ENCODE measurements at places on chromosomes 7 and 10. TPM values are rescaled to one million over a fixed set of nuclear protein-coding genes. Genes with fewer than 3 reads are reported as not detected.

- DNase-seq: no peak
Observed at GRCh38 chr7:66138994-66139752, 24.5 kb downstream of the CRCP start.

- peak; percentile 16 for DNase-seq
Observed at GRCh38 chr7:138934861-138935260, 46.3 kb downstream of the KIAA1549 start.

DNA sequence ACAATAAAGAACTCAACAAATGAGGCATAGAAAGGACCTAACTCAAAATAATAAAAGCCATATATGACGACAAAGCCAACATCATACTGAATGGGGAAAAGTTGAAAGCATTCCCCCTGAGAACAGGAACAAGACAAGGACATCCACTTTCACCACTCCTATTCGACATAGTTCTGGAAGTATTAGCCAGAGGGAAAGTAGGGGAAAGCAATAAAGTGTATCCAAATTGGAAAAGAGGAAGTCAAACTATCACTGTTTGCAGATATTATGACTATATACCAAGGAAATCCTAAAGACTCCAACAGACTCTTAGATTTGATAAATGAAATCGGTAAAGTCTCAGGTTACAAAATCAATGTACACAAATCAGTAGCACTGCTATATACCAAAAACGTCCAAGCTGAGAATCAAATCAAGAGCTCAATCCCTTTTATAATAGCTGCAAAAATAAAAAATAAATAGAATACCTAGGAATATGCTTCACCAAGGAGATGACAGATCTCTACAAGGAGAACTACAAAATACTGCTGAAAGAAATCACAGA, 4.8 kb downstream of the ANXA7 start:
- no peak for DNase-seq

DNA sequence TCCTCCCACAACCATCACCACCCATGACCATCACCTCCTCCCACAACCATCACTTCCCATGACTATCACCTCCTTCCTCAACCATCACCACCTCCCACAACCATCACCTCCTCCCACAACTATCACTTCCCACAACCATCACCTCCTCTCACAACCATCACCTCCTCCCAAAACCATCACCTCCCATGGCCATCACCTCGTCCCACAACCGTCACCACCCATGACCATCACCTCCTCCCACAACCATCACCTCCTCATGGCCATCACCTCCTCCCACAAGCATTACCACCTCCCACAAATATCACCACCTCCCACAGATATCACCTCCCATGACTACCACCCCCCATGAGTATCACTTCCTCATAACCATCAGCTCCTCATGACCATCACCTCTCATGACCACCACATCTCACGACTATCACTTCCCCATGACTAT, 52.2 kb downstream of the PDGFA start:
- DNase-seq: no peak

- no peak for DNase-seq
Observed at GRCh38 chr7:158216198-158216597, 371.4 kb downstream of the PTPRN2 start.

TMEM236 gene
- total RNA-seq: 0.31 TPM

DNA sequence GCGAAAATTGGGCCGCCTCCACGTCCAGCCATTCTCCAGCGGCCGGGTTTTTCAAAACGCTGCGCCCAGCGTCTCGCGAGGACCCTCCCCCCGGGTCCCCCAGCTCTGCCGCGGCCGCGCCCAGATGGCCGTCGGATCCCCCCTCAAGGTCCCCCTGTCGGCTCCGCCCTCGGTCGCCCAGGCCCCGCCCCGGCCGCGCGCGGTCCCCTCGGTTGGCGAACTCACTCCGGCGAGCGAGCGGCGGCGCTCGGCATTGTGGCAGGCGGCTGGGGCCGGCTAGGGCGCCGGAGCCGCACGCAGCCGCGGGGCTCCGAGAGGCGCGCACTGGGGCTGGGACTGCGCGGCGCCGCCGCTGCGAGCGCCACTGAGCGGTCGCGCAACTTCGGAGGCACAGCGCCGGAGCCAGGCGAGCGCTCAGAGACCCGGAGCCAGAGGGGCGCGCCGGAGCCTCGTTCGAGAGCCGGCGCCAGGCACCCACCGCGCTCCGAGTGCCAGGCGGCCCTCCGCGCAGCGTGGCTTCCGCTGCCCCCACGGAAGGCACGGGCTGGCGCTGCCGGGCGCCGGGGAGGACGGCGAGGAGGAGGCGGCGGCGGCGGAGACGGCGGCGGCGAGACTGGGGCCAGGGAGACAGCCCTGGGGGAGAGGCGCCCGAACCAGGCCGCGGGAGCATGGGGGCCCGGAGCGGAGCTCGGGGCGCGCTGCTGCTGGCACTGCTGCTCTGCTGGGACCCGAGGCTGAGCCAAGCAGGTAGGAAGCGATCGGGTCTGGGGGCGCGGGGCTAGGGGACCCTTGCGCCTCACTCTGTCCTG, at the start of gene UNC5B:
Gene UNC5B (plus strand): TSS at position 253 of the 809 bp plus-strand sequence. CDS start 416 bp downstream, at position 669.
- DNase-seq: peak; percentile 91

DNA sequence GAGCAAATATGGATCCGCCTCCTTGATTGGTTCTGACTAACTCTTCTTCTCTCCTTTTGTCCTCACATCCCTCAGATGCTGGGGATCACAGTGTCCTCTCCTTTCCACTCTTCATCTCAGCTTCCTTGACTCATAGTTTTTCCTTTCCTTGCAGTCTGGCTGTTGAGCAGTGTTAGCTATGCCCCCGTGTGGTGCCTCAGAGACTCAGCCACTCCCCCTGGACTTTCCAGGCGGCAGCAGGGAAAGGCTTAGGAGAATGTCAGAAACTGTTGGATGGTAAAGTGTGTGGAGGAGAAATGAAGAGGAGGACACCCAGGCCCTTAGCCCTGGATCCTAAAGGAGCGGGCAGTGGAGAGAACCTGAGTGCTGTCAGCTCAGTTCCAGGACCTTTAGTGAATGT, 267.5 kb downstream of the CELF2 start:
- DNase-seq: no peak

AKR1D1 gene
- not detected for total RNA-seq

DNA sequence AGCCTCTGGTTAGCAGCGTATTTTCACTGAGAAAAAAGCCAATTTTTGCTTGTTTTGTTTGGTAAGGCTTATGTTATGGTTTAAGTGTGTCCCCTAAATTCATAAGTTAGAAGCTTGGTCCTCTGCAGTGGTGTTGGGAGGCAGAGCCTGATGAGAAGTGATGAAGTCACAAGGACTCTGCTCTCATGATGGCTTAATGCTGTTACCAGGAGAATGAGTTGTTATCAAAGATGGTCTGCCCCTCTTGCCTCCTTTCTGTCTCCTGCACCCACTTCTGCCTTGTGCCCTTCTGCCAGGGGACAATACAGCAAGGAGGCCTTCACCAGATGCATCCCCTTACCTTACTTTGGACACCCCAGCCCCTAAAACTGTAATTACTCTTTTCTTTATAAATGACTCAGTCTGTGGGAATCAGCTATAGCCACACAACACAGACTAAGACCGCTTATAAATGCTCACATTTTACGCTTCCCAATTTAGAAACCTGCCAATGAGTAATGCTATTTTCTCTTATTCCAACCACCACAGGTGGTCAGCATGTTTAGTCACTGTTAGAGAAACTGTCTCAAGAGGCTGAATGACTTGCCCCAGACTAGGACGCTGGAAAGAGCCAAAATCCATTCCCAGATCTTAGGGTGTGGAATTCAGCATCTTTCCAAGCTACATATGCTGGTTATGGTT, 6.1 kb upstream of the PKD1L1 start:
- DNase-seq: peak; percentile 93

GRCh38 chr10:129888784-129889616, 75.1 kb downstream of the EBF3 start:
- peak; percentile 82 for DNase-seq

DNA sequence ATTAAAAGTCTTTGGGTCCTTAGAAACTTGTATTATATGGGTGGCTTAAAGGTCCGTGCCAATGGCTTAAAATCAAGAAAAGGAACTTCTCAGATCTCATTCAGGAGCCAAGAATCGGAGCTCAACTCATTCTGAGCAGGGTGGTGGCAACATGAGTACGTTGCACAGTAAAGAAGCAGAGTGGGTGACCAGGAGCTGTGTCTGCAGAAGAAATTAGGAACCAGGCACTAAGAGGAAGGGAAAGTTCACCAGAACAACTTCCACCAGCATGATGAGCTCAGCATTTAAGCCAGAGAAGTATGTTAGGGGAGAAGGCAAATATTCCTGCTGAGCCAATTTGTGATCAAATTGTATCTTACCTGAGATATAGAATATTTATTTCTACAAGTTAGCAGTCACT, 236.0 kb upstream of the NRP1 start:
- DNase-seq: no peak

DNA sequence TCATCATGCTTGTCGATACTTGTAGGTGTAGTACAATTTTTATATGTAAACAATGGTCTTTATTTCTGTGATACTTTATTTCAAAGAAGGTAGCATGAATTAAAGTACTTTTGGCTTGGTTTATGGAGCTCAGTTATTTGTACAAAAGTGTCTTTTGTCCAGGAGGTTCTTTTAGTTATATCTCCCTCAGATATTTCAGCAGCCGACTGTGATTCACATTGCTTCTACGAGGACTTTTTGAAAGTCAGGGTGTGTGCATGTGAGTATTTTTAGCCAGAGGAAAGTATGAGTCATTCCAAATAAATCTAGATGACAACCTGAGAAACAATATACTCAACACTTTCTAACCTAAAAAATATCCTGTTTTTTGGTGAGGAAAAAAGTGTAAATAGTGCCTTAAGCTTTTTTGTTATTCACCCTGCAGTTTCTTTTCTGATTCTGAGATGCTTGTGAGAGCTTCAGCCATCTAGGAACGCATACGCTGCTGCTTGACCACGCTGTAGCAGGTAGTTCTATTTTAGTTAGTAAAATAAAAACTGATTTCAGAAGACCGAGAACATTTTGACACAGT, 595 bp upstream of the SUN1 start:
- DNase-seq: peak; percentile 86

WEE2 gene
- total RNA-seq: not detected

ZNF680 gene
- 40.6 TPM for total RNA-seq

DNA sequence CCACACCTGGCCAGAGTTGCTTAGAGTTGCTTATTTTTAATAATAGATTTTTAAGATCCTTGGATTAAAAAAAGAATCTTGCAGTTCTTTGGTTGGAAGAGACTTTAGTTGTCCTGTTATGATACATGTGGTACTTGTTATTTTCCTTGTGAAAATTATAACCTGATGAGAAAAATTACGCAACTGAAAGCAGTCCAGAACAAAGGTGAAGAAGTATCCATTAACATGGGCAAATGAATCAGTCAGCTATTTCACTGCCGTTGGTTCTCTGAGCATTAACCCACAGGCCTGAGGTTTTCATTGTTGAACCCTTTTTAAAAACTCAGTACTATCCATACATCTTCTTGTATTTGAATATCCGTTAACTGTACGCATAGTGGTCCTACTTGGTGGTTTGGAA, 68.2 kb downstream of the GALNT11 start:
- no peak for DNase-seq

- no peak for DNase-seq
Observed at GRCh38 chr7:30934225-30934624, 22.6 kb downstream of the AQP1 start.

PNLIPRP2 gene
- total RNA-seq: not detected

DNA sequence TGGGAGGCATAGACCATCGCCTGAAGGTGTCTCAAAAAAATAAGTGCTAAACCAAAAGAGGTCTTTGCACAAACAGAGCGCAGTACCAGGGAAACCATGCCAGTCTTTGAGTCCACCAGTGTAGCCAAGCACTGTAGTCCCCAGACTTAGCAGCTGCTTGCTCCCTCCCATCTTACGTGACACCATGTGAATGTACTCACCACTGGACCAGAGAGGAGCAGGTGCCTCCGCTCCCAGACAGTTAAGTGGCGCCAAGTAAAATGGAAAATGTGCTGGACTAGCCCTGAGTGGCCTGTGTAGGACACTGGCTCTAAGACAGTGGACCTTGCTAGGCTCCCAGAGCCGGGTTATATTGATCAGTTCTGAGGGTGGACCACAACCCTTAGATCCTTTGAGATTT, 47.7 kb upstream of the PLEKHA1 start:
- DNase-seq: peak; percentile 51

CYP2C8 gene
- total RNA-seq: not detected

DNA sequence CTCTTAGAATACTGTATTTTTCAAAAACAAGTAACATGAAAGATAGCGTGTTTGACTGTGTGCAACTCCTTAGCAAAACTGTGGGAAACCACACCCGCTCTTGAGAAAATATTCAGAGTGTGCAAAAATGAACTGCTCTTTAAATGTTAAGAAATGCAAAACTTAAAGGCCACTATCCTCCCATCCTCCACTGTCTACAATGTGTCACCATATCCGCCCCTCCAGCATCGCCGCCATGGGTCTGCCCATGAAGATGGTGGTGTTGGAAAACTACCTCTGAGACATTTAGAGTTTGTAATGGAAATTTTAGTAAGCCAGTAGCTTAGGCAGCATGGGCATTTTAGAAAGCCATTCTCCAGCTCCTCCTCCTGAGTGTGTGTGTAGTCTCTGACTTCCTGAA, 20.1 kb upstream of the NMT2 start:
- no peak for DNase-seq

DNA sequence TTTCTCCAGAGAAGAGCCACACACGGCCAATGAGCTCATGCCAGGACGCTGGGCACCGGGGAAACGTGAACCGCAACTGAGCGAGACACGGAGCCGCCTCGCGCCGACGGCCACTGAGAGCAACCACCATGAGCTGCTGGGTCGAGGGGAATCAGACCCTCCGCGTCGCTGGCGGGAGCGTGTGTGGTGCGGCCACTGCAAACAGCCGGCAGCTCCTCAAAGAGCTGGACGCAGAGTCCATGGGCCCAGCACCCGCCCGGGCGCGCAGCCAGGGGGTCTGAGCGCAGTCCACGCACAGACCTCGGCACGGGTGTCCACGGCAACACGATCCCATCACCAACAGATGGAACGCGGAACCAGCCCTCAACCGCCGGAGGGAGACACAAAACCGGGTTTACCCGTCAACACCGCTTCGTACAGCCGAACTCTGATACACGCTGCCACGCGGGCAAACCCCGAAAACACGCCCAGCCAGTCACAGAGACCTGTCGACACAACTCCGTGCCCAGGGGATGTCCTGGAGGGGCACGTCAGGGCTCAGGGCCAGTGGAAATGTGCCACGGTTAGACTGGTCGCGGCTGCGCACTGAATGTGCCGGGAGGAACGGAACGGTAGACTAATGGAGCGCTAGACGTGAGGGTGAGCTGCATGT, 147.1 kb downstream of the ELFN1 start:
- DNase-seq: no peak

- DNase-seq: no peak
Observed at GRCh38 chr10:105763611-105764010, 1122.5 kb downstream of the SORCS3 start.

DNA sequence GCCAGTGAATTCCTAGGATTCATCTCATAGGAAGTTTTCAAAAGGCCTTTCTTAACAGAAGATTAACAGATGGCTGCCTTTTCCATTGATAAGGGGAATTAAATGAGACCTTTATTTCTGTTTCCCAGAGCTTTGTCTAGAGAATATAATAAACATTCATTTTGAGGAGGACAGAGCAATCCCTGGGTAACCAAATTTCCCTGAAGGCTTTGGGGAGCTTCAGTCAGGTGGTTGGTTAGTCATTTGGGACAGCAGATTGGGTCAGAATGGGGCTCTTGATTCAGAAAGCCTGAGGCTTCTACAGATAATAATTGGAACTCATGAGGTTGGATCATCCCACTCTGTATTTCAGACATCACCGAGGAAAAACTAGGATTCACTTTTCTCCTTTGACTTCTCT, 21.8 kb downstream of the MXI1 start:
- no peak for DNase-seq

ANKRD7 gene
- 2.8 TPM for total RNA-seq
